Activated naive CD4-positive, alpha-beta T cell treated with anti-CD3 and anti-CD28 coated beads, Interleukin-2, amount 10 ng/mL, durations not matched to agents 7 days and 5 days (primary cell): ENCODE measurements at places on chromosomes 1 and 21.

- no peak for DNase-seq
Observed at GRCh38 chr1:40755067-40755466, 28.5 kb upstream of the KCNQ4 start.

DNA sequence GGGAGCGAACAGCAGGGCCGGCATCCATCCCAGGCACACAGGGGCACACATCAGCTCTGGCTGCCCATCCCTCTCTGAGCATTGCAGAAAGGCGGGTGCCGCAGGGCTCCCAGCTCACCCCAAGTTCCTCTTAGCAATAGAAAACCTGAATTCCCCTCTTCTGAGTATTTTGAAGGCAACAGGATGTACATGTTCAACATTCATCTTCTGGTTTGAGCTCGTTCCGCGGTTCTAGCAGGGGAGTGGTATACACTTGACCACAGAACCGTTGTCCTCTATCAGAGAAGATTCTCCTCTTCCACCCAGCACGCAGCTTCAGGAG is 23.6 kb downstream of the ACTA1 start:
- no peak for DNase-seq

DNA sequence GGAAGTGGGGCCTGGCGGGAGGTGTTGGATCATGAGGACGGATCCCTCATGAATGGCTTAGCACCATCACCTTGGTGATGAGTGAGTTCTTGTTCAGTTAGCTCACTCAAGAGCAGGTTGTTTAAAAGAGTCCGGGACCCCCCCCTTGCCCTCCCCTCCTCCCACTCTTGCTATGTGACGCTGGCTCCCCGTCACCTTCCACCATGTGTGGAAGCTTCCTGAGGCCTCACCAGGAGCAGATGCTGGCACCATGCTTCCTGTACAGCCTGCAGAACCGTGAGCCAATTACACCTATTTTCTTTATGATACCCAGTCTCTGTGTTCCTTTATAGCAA is 3.0 kb upstream of the SLC19A1 start:
- DNase-seq: no peak

DNA sequence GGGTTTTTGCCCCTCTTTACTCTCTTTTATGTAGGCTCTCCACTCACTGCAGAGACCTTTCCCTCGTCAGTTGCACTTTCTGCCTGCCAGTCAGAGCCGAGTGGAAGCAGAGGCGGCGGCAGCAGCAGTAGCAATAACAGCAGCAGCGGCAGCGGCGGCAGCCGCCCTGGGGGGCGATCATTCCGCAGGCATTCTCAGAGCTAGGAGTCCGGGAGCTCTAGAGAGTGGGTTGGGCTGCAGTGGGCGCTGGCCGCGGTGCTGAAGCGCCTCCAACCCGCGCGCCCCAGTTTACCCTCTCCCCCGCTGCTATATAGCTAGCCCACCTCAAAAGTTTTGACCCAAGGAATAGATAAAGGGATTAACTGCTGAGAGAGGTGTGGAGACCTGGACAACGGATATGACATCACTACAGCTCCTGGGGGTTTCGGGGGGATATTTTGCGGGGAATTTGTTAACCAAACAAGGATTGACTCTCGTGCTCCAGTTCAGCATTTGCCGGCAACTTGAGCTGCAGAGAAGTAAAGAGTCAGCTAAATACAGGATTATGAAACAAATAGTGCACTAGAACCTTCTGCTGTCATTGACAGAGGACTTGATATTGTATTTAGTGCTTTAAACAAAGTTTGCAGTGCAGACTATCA is at the start of gene OLFM3:
Gene OLFM3 (minus strand): TSS at position 102 of the 641 bp plus-strand sequence.
- no peak for DNase-seq

DNA sequence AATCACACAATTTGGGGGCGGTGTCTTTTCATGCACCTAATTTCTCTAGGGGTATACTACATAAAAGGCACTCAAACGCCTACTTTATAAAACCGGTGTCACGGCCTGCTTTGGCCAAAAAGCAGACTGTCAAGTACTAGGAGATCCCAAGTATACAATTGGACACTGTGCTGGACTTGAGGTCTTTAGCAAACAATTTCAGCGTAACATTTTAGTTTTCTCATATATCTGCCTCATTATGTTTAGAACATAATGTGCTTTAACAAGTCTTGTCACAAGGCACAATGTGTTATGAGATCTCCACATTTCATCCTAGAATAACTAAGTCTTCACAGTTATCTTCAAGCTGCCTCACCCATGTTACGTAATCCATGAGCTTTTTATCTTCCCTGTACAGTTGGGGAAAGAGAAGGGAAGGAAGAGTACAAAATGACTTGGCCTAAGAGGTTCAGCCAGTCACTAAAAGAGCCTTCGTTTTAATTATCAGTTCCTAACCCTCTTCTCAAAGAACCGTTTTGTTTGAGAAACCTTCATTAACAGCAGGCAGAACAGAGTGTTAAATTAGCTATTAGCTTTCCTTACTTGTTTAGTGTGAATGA is 1.7 kb downstream of the SSX2IP start:
- no peak for DNase-seq

DNA sequence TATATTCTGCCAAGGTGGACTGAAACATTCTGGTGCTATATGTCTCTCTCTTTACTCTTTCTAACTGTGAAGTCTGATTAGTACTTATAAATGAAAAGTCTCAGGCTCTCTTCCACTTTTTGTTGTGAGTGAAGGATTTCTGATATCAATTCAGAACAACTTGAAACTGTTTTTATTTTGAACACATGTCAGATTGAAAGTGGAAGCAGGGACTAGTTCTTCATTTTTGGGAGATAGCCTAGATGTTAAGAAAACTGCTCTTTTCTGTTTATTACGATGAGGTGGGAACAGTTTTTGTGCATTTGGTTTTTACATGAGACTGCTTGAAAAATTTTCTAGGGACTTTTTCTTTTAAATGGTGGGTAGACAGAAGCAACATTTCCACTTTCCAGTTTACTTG is 14.5 kb upstream of the GBP3 start:
- DNase-seq: no peak

- no peak for DNase-seq
Observed at GRCh38 chr21:32207406-32207716, 71.5 kb downstream of the MIS18A start.

DNA sequence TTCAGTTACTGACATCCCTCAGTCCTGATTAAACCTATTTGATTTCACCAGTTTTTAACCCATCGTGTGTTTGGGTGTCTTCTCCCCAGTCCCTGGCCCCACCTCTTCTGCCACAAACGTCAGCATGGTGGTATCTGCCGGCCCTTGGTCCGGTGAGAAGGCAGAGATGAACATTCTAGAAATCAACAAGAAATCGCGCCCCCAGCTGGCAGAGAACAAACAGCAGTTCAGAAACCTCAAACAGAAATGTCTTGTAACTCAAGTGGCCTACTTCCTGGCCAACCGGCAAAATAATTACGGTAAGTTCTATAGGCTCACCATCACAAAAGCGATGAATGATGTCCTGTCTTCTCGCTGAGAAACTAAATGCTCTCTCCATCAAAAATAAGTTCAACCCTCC is 28.7 kb downstream of the NBPF3 start:
- DNase-seq: peak; percentile 47

DNA sequence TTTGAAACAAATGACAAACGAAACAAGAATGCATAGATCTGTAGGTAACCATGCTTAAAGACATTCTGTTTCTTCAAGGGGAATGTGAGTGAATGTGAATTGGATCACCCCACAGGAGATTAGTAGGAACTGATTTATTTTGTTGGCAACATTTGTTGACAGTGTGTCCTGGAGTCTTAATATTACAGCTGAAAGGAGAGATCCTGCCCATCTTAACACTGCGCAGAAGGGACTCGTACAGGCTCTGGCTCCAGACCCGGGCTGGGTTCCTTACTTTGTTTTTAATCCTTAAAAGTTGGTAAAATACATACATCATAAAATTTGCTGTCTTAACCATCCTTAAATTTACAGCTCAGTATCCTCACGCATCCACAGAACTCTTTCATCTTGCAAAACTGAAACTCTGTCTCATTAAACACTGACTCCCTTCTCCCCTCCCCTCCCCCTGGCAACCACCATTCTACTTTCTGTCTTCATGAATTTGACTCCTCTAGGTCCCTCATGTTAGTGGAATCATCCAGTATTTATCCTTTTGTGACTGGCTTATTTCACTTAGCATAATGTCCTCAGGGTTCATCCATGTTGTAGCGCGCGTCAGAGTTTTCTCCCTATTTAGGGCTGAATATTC is 74.1 kb downstream of the GALNT2 start:
- DNase-seq: no peak

GRCh38 chr1:243742819-243743218 is 107.2 kb downstream of the AKT3 start:
- DNase-seq: no peak

DNA sequence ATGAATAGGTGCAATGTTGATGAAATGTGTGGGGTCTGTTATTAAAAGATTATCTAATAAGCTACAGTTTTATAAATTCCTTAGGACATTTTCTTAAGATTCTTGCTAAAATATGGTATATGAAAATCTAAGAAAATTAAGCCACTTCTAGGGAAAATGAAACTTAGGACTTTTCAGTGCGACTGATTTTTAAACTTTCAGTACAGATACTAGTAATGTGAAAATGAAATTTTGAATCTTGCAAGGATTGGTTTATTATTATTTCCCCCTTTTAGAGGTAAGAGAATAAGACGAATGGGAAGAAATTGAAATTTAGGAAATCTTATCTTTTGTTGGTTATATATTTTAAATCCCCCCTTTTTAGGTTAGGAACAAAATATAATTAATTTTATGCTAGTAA is 16.4 kb downstream of the CAPZA1 start:
- DNase-seq: no peak

DNA sequence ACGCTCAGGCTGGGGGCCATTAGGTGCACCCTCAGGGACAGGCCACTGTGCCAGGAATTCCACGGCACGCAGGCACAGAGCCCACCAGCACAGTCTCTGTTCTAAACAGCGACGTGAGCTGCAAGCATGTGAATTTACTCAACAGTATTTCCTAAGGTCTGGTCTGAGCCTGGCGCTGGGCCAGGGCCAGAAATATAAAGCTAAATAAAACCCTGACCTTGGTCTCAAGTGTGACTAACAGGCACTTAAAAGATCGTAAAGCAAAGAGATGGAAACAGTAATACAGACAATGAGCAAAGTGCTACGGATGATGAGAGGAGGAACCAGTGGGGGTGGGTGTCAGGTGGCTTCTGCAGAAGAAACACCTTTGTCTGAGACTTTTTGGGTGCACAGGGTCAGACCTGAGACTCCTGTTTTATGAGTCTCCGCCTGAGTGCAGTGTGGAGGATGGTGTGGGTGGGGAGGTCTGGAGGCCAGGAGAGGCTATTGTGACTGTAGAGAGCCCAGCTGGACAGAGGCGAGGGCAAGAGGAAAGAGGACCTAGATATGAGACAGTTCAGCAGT is 53.4 kb upstream of the EDN2 start:
- DNase-seq: no peak

DNA sequence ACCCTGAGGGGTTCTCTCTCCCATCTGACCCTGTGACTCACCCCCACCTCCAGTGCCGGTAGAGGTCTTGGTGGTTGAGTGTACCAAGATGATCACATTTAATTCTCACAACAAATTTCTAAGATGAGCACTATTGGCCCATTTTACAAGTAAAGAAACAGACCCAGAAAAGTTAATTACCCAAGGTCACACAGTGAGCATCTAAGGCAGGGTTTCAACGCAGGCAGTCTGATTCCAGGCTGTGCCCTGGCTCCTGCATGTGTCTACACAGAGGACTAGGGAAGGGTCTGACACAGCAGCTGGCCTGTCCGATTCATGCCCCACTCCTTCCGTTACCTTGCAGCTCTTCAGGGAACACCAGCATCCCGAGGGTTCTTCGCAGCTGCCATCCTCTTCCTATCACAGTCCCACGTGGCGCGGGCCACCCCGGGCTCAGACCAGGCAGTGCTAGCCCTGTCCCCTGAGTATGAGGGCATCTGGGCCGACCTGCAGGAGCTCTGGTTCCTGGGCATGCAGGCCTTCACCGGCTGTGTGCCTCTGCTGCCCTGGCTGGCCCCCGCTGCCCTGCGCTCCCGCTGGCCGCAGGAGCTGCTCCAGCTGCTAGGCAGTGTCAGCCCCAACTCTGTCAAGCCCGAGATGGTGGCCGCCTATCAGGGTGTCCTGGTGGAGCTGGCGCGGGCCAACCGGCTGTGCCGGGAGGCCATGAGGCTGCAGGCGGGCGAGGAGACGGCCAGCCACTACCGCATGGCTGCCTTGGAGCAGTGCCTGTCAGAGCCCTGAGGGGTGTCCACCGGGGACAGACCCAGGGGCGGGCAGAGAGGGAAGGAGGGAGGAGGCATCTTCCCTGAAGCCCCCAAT is 7.5 kb downstream of the NCDN start:
- no peak for DNase-seq

DNA sequence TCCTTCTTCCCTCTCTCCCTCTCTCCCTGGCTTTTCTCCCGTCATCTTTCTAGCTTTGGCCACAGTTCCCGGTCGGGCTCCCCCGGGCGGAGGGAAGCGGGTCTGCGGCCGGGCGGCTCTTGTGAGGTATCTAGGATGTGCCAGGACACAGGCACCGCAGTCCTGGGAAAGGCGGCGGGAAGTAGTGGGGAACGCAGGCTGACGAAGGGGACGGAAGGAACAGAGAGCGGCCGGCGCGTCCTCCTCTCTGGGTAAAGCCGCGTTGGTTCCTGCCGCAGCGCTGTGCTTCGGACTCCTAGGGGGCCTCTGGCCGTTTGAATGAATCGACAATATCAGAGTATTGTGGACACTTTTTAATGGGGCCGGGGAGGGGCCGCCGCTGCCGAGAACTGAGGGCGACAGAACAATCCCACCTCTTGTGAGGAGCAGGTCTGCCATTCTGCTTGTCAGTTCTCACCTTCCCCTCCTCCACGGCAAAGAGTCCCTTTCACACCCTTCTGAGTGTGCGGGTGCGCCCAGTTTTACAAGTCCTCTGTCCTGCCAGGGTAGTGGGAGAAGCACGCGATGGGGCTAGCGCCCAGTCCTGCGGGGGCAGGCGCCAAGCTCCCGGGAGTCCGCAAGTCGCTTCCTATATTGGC is 1.2 kb upstream of the LHX9 start:
- no peak for DNase-seq

GRCh38 chr1:177048314-177049069 is 116.0 kb downstream of the ASTN1 start:
- DNase-seq: no peak

GRCh38 chr1:157978586-157979403 is 14.7 kb upstream of the KIRREL1 start:
- no peak for DNase-seq

- no peak for DNase-seq
Observed at GRCh38 chr1:152415454-152416227, 1.6 kb upstream of the CRNN start.

GRCh38 chr1:35807614-35808449 is at the start of gene AGO4:
Gene AGO4 (plus strand): TSS chr1:35808016. CDS start chr1:35808417, 401 bp downstream.
- peak; percentile 52 for DNase-seq
